ENCODE measurements at places on chromosomes 4 and X.

DNA sequence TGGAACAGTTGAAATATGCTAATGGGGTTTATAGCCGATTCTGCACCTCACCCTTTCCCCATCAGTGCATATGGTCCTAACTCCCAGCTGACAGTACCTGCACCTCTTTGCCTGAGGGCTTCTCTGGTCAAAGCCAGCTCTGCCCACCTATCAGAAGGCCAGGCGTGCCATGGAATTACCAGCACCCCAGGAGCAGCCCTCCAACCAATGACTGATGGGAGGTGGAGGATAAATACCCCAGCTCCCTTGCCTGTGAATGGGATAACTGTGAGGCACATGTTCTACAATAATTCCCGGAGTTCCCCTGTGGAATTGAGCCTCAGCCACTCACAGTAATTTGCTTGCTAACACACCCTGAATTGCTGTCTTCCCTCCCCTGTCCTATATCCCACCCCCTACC is 572.0 kb downstream of the BCOR start:
- no peak for DNase-seq

- DNase-seq: no peak
Observed at GRCh38 chrX:122076241-122076640, 1028.8 kb downstream of the GLUD2 start.

GRCh38 chr4:63898961-63899360 is 510.3 kb downstream of the TECRL start:
- no peak for DNase-seq

DNA sequence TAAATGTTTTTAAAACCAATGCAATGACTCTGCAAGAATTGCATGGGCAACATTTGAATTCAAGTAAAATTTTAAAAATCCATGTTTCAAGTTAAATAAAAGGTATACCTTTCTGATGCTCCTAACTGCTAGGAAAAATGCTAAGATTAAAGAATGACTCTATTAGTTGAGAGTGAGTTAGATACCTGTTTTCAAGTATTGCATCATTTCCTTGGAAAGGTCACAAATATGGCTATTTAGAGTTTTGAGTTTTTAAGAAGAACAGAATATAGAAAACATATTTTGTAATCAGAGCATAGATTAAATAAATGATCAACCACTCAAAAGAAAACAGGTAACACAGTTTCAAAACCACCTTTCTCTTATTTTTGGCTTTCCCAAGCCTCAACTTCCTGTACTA is 18.3 kb upstream of the NPY2R start:
- DNase-seq: no peak

DNA sequence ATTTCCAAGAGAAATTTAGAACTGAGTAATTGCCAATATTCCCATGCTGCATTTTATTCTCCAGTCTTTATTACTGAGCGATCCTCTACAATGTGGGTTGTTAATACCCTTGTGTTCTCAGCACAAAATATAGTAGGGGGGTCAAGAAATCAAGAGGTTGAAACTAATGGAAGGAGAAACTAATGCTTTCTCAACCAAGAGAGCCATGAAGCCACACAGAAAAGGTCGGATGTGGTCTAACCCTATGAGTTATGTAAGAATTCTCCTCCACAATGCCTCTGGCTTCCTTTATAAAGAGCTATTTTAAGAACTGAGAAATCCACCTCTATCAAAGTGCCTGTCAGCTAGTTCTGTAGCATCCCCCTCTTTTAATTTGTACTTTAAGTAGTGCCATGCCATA is 268.5 kb downstream of the CHIC1 start:
- no peak for DNase-seq

- DNase-seq: no peak
Observed at GRCh38 chr4:26284536-26284935, 36.3 kb upstream of the RBPJ start.

DNA sequence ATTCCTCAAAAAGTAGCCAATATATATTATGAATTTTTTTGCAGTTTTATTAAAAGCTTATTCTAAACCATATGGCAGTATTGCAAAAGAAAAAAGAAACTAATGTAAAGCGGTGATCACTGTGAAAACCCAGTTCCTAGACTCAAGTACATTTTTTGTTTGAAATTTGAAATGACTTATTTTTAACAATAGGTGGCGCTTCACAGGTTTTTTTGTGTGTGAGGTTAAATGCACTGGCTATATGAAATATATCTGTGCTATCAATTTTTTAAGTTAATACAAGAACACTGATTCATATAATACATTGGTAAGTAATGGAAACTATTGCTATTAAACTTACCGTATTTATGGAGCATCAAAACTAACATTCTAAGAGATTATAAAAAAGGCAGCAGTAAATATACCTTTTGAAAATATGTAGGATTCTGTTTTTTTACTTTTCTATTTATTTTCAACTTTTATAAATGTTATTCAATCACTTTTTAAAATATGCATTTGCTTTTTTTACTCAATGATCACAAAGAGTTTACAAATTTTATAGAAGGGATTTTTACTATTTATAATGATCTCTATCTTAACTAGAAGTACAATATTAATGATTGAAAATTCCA is 5.6 kb upstream of the SPRY1 start:
- DNase-seq: no peak

- no peak for DNase-seq
Observed at GRCh38 chr4:7910263-7910896, 29.3 kb downstream of the AFAP1 start.

- DNase-seq: no peak
Observed at GRCh38 chr4:4762909-4763821, 96.3 kb upstream of the MSX1 start.

DNA sequence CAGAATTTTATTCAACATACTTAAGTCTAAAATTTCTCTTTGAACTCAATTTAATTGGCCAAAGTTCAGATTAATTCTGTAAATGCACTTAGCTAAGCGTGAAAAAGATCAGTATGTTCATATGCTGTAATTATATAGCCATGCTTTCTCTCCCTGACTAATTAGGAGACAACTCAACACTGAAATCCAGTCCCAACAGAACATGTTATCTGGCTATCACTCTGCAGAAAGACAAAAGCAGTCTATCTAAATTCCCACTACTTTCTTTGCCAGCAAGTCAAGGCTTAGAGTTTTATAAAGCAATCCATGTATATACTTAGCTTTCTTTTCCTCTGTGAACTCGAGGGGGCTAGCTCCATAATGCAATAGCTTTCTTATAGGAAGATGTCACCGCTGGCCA is 16.0 kb upstream of the USP46 start:
- DNase-seq: no peak

DNA sequence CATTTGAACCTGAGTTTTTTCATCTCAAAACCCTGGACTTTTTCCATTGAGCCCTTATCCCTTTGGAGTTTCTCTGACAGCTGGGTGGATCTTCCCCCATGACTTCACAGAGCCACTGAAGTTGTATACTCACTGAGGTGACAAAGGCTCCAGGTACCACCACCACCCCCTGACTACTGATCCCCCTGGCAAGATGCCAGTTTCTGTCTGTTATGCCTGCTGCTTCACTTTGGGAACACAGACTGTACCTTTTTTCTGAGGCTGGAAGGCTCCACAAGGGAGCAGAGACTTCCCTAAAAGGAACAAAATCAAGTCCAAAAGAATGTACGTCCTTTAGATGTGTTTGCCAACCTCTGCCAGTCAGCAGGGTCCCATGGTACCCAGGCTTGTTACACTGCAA is 160.3 kb upstream of the JADE1 start:
- no peak for DNase-seq

DNA sequence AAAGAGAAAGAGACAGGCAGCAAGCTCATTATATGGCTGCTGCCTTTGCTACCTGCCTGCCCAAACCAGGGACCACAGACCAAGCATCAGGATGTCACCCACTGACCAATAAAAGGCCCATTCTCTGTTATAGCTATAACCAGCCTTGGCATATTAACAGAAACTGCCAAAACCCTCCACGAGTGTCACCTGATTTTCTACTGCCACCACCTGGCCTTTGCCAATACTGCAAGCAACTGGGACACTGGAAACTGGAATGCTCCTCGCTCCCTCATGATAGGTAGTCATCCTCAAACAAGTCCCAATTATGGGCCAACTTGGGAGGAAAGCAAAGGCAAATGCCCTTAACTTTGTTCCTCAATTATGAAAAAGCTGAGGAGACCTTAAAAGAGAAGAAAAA is 76.0 kb downstream of the SPIN4 start:
- DNase-seq: no peak

DNA sequence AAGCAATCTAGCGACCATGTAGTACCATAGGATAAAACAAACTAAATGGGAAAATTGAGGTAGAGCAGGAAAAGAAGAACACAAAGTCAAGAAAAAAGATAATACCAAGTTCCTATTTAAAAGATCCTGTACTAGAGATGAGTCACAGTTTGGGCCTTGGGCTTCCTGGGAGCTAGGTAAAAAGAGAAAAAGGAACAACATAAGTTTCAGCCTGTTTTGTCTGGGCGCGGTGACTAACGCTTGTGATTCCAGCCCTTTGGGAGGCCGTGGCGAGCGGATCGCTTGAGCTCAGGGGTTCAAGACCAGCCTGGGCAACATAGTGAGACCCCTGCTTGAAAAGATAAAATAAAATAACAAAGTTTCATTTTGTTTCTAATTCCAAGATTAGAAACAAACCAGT is 14.0 kb upstream of the TMEM156 start:
- DNase-seq: no peak

DNA sequence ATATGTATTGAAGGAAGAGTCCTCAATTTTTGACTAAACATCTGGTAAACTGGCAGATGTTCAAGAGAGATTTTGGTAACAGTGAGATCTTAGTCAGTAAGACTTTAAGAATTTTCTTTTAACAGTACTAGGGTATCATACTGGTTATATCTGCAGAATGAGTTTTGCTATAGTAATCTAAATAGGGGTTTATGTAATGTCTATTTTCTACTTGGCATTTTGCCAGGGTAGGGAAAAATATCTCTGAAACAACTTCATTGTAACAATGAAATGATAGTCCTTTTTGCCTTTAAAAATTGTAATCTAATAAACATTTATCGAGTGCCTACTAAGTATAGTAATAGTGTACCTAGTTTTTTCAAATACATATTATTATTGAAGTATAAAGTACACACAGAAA is 32.1 kb downstream of the XK start:
- DNase-seq: no peak

- DNase-seq: no peak
Observed at GRCh38 chr4:35541146-35541887, 703.0 kb downstream of the ARAP2 start.

GRCh38 chrX:17605676-17606075 is 131.6 kb upstream of the SCML1 start:
- DNase-seq: no peak

GRCh38 chr4:56990109-56990905 is 11.6 kb downstream of the POLR2B start:
- no peak for DNase-seq

DNA sequence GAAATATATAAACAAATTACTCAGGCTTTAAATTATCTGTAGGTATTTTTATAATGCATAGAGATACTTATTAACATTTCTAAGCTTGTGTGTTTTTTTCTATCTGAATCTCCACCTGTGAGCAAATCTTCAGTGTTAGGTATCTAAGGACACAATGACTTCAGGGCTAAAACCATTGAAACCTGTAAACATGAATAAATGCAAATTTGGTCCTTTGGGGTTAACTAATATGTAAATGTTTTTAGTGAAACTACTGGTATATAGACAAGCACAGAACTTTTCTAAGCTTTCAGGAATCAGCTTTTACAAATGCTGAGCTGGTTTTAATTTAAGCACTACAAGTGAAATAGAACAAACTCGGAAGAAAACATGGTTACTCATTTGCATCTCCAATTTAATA is 147.9 kb downstream of the FBXO8 start:
- DNase-seq: no peak
